Aorta (tissue), 5 donors: ENCODE measurements at places on chromosomes 16 and 17. TPM values are rescaled to one million over a fixed set of nuclear protein-coding genes. Genes with fewer than 3 reads are reported as not detected.

Gene KRT32
- total RNA-seq = not detected

Gene PABPN1L
- not detected for total RNA-seq

Gene KRT33A
- total RNA-seq = not detected

Gene CLEC10A
- 7.7 TPM for total RNA-seq

Gene CREBBP
- 103 TPM for total RNA-seq

Gene EPX
- total RNA-seq = not detected

Gene ATP6V0D1
- total RNA-seq = 62.0 TPM

Gene ZFP3
- 4.0 TPM for total RNA-seq

Gene GAS2L2
- total RNA-seq = not detected

Gene JPT2
- total RNA-seq = 30.8 TPM
